Neuronal stem cell (in vitro differentiated cells): ENCODE measurements at places on chromosomes 2 and 18.

GRCh38 chr18:36448384-36449290, 151.1 kb downstream of the FHOD3 start:
- DNase-seq: peak; percentile 53

DNA sequence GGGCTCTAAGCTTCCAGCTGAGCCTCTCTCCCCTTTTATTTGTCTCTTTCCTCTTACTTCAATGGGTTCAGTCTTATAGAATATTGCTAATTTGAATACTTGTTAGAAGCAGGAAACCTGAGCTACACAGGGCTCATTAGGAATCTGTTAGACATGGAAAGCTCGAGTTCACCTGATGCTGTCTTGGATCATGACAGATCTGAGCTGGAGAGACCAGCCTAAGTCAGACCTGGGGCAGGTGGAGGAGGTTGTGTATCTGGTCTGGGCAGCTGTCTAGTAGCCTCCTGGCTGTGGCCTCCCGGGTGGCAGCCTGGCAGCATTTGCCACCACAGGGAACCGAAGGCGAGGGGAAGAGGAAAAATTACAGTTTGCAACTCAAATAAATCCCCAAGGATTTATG, 185.9 kb downstream of the ICOS start:
- DNase-seq: no peak

DNA sequence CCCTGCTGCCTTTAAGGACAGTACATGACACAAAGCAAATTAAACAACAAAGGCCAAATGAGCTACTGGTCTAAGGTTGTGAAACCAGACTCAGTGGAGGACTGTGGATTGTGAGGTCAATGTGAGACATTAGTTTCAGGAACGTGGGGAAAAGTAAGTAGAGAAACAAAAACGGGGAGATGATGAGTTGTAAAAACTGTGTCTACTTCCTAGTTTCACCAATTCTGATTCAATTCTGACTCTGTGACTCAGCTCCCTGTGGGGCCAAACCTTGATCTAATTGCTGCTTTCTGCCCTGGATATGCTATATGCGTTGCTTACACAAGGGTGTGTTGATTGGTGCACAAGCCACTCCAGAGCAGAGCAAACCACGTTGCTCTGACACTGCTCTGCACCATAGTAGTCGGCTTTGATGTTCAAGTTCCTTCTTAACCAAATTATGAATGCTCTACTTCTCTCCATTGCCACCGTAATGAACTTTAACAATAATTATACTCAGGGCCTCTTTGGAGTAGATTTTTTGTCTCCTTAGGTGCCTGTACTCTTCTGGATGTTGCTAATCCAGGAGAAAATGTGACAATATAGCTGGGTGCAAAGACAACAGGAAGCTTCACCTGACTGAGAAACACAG, 1640.1 kb upstream of the CELF4 start:
- no peak for DNase-seq

DNA sequence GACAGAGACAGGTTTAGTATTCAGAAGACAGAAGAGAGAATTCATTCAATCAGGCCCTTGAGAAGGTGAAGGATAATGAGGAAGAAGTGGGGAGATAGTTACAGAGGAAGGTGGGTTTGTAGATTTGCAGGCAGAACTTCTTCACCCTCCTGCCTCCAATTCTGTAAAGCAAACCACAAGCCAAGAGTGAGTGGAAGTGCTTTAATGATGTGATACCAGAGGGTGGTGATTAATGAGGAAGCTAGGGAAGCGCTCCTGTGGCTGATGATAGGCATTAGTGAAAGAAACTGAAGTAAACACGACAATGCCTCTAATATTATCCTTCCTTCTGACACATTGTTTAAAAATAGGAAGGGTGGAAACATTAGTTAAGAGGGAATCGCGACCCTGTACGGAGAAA, 78.2 kb downstream of the CAPN13 start:
- DNase-seq: no peak

DNA sequence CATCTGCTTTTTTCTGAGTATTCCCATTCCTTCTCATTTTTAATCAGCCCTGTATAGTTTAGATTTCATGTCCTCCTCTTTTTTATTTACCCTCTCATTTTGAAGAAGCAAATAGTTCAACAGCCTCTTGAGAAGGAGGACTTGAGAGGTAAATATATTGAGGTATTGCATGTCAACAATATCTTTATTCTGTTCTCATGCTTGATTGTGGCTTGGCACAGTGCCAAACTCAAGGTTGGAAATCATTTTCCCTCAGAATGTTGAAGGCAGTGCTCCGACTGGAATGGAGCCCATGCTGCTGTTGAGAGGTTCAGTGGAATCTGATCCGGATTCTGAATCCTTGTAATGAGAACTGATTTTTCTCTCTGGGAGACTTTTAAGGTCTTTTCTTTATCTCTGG, 31.0 kb upstream of the GALNT3 start:
- DNase-seq: no peak

DNA sequence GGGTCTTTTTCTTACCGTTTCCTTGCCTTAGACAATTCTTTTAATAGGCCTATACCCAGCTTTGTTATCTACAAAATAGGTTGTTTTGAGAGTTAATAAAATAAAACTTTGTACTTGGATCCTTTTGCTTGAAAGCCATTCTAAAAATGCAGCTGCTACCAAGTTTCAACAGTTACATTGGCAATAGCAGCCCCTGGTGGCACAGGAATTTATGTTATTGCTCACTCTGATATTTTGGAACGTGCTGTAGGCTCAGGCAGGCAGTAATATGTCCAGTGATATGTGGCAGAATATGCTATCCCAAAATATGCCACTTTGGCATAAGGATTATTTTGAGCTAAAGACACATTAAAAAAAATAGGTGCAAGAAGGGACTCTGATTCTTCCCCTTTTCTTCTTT, 6.7 kb upstream of the COMMD1 start:
- no peak for DNase-seq

GRCh38 chr2:68363721-68364120, 1.4 kb upstream of the PLEK start:
- no peak for DNase-seq

- no peak for DNase-seq
Measured at GRCh38 chr2:144414324-144414845, 105.5 kb downstream of the ZEB2 start.

DNA sequence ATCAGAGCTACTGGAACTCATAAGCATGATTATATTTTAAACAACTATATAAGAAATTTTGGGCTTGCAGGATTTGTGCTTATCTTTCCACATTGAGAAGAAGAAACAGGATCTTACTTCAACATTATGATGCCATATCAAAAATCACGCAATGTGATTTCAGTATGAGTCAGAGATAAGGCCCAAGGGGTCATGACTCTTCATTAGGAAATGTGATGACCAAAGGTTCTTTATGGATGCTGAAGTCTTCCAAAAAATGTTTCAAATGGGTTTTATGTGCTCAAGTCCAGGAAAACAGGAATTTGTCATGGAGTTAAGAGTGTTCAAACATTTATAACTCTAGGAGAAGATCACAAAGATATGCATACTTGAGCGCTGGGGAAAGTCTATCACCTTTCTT, 7.8 kb upstream of the SERPINB2 start:
- no peak for DNase-seq

GRCh38 chr2:119448427-119449141, 16.9 kb downstream of the TMEM37 start:
- no peak for DNase-seq

- no peak for DNase-seq
Measured at GRCh38 chr2:151043484-151043883, 218.2 kb downstream of the RBM43 start.
